T-helper 22 cell (primary cell): ENCODE measurements at places on chromosomes 16 and 17.

GRCh38 chr17:65074778-65075250 lies 18.3 kb upstream of the GNA13 start:
- no peak for DNase-seq

- no peak for DNase-seq
Measured at GRCh38 chr16:28501258-28502232, 5.1 kb downstream of the IL27 start.

DNA sequence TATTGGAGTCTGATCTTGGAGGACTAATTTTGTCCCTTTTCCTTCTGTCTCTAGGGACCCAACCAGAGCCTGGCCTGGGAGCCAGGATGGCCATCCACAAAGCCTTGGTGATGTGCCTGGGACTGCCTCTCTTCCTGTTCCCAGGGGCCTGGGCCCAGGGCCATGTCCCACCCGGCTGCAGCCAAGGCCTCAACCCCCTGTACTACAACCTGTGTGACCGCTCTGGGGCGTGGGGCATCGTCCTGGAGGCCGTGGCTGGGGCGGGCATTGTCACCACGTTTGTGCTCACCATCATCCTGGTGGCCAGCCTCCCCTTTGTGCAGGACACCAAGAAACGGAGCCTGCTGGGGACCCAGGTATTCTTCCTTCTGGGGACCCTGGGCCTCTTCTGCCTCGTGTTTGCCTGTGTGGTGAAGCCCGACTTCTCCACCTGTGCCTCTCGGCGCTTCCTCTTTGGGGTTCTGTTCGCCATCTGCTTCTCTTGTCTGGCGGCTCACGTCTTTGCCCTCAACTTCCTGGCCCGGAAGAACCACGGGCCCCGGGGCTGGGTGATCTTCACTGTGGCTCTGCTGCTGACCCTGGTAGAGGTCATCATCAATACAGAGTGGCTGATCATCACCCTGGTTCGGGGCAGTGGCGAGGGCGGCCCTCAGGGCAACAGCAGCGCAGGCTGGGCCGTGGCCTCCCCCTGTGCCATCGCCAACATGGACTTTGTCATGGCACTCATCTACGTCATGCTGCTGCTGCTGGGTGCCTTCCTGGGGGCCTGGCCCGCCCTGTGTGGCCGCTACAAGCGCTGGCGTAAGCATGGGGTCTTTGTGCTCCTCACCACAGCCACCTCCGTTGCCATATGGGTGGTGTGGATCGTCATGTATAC lies 8.0 kb downstream of the GPRC5C start:
- DNase-seq = no peak

GRCh38 chr16:59558679-59559078 lies 824.6 kb upstream of the GOT2 start:
- DNase-seq = no peak

DNA sequence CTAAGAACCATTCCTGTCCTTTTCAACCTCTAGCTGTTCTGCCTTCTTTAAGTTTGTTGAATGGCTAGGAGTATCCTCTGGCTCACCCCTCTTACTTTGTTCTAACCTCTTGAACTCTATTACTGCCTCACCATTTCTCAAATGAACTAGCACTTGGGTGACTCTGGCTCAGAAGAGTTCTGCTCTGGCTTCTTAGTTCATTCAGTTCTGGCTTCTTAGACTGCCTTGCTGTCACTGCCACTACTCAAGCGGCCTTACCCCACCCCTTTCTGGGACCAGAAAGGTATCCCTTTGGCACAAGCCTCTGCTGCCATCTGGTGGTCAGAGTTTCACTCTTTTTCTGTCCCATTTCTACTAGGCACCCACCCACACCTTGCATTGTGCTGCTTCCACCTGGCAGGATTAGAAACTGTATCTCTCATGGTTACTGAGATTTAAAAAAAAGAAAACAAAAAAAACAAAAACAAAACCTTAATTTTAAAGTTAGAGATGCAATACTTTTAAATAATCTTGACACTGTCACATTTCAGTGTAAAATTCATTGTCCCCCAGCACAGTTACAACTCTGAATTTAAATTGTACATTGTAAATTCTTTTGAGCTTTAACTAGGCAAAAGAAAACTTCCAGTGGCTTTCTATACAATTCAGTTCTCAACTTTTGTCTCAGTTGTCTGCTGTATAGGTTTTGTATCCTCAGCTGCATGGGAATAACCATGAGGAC lies 6.9 kb upstream of the ABCA10 start:
- no peak for DNase-seq

DNA sequence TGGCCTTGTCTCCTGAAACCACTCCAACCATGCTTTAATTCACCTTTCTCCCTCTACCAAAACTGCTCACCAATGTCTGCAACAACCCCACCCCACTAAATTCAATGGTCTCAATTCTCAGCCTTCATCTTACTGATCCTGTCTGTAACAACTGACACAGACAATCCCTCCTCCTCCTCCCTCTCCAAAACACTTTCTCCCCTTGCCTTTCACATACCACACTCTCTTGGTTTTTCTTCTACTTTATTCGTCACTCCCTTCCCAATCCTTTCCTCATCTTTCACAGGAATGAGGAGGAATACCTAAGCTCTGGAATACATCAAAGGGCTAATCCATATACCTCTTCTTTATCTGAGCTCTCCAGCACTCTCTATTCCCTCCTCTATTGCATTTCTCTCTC lies 65.4 kb downstream of the STH start:
- no peak for DNase-seq

DNA sequence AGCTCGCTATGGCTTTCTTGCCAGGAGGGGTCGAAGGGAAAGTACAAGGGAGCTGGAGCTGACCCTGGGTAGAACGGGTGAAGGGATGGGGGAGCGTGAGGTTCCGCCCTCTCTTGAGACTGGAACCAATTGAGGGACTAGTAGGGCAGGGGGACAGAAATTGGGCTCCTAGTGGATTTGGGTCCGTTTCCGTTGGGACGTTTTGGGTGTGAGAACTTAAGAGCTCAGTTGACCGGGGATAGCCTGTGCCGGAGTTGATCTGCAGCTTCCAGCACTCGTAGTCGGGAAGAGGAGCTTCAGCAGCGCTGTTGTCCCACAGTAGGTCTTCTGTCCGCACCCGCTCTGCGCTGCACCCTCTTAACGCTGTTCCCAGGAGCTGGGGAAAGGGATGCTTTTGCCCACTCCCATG lies 481 bp downstream of the CNTROB start:
- no peak for DNase-seq

DNA sequence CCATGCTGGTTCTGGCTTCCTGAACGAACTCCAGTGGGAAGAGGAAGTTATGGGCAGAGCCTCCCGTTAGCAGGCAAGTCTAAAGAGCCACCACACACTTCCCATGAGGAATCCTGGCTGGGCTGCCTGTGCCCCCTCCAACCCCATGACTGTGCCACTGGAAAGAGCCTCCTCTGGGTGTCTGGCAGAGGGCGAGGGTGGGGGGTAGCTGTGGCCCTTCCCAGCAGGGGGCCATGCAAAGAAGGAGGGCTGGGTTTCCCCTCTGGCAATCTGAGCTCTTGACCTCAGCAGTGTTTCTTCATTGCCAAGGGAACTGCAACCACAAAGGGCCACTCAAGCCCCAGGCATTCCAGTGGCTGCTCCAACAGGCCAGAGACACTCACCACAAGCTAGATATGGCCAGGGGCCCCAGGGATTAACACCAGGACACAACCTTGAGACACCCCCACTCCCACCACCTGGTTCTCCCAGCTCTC lies 1.7 kb upstream of the RRAD start:
- no peak for DNase-seq

- DNase-seq = no peak
Measured at GRCh38 chr16:59632276-59632855, 898.2 kb upstream of the GOT2 start.

GRCh38 chr17:9151091-9151490 lies 129.8 kb downstream of the NTN1 start:
- no peak for DNase-seq

DNA sequence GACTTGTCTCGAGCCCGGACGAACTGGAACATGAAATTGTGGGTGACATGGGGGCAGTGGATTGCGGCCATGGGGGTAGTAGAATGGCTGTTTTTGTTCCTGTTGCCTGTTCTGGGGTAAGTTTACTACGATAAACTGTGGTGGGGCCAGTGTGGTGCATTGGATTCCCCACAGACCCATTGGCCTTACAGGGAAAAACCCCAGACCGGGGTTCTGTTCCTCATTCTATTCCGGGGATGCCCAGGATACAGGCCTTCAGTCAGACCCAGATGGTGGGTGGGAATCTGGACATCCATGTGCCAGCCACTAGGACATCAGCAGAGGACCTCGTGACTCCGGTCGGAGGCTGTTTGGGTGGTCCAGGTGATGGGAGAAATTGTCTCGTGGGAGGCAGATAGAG lies 88.1 kb downstream of the ABCC1 start:
- no peak for DNase-seq

DNA sequence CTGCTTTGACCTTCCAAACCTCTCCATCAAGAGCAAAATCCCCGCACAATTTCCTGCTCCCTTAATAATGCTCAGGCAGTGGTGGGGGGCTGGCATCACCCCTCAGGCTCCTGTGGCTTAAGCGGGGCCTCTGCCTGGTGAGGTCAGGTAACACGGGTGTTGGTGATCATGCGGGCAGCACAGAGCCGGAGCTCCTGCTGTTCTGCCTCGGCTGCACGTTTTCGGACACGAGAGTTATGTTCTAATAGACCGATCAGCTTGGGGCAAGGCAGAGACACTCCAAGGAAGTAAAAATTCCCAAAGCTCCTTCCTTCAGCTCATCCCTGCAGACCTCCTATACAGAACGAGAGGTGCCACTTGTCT lies 6.0 kb downstream of the NARF start:
- no peak for DNase-seq

DNA sequence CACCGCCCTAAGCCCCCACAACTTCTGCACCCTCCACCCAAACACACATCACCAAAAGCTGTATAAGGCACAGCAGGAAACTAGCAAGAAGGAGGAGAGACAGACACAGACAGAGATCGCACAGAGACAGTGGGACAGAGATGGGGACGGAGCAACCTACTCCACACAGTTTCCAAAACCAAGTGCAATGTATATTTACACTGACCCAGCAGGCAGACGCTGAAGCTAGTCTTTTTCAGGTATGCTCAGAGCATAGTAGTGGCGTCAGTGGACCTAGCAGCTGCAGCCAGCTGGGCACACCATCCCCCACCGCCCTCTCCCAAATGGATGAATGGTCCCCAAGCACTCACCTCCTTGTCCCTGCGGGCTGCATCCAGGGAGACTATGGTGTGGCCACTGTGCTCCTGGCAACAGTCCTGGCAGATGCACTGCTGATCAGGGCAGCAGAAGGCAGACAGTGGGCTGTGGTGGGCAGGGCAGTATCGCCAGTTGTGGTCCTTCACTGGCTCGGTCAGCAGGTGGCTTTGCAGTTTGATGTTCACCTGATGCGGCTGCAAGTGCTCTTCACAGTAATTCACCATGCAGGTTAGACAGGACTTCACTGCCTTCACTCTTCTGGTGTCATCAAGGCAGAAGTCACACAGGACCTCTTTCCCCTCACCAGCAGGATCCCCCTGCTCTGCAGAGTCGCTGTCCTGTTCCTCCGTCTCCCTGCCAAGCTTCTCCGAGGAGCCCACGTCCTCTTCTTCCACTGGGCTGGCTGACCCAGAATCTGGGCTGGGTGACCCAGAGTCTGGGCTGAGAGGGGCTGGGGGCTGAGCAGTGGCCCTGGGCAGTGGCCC lies 31.5 kb upstream of the FBXW10B start:
- DNase-seq = no peak

DNA sequence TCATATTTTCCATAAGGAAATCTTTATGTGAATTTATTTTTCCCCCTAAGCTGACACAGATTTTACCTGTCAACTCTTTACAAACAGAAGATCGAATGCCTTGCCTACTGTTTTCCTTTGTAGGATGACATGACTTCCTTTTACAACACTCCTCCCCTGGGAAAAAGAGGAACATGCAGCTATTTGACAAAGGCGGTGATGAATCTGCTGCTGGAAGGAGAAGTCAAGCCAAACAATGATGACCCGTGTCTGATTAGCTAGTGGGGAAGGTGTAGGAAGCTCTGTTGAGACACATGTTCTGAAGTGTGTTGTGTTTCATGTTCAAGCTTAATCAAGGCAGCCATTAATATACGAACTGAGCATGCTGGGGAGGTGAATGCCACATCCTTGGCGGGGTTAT lies 238.0 kb downstream of the PHKB start:
- DNase-seq = no peak

DNA sequence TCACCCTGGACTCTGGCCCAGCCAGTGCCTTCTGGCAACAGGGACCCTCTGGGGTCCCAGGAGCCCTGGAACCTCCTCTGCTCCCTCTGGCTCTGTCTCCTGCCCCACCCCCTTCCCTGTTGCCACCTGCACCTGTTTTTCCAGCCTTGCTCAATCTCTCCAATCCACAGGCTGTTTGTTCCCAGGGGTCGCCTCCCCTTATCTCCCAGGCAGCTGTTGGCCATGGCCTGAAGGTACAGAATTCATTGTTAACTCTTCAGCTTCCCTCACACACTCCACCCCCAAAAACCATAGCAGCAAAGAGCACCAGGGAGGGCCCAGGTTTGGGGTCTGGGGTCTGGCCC lies 39.3 kb upstream of the TOB1 start:
- DNase-seq = no peak

GRCh38 chr16:70493802-70494201 lies 29.6 kb downstream of the COG4 start:
- no peak for DNase-seq

GRCh38 chr17:3722716-3723115 lies 987 bp upstream of the HASPIN start:
- no peak for DNase-seq

- DNase-seq = no peak
Measured at GRCh38 chr17:37220607-37220953, 155.2 kb upstream of the C17orf78 start.

DNA sequence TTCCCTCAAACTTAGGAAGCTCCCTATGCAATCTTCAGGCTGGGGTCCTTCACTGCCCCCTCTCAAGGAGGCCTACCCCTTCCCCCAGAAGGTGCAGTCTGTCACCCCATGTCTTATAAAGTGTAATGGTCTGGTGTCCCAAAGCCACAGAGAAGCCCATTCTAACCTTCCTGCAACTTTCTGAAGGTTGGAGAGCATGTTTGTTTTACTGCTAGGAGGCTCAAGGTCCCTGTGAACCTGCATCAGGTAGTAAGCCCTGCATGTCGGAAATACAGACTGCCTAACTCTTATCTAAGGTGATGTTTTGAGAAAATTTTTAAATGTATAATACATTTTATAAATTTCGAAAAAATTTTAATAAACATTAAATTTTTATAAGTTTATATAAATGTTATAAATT lies 18.3 kb downstream of the ZNF750 start:
- no peak for DNase-seq

DNA sequence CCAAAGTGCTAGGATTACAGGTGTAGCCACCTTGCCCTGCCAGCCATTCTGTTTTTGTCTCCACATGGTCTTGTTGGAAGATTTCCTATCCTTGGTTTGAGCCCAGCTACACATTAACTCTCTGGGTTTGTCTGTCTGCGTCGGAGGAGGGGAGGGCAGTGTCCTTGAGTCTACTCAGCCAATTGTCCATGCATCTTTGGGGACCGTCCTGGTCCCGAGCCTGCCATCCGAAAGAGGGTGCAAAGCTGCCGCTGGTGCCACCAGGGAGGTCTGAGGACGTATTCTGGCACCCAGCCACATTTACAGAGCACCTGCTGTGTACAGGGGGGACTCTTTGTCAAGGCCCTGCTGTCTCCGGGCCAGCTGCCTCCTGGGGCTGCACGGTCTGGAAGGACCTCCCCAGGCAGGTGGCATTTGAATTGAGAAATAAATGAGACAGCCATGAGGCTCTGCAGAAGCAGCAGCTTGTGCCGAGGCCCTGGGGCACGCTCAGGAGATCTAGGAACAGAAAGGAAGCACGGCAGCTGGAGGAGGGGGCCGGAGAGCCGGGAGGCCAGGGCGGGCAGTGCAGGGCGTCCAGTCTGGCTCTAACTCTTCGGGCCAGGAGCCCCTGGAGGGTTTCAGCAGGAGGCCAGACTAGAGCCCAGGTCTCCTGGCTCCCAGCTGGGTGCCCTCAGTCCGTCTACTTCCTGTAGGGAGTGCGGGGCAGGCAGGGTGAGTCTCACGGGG lies 1.5 kb downstream of the CYBA start:
- DNase-seq = no peak
